ENCODE measurements at places on chromosomes 3 and 15.

DNA sequence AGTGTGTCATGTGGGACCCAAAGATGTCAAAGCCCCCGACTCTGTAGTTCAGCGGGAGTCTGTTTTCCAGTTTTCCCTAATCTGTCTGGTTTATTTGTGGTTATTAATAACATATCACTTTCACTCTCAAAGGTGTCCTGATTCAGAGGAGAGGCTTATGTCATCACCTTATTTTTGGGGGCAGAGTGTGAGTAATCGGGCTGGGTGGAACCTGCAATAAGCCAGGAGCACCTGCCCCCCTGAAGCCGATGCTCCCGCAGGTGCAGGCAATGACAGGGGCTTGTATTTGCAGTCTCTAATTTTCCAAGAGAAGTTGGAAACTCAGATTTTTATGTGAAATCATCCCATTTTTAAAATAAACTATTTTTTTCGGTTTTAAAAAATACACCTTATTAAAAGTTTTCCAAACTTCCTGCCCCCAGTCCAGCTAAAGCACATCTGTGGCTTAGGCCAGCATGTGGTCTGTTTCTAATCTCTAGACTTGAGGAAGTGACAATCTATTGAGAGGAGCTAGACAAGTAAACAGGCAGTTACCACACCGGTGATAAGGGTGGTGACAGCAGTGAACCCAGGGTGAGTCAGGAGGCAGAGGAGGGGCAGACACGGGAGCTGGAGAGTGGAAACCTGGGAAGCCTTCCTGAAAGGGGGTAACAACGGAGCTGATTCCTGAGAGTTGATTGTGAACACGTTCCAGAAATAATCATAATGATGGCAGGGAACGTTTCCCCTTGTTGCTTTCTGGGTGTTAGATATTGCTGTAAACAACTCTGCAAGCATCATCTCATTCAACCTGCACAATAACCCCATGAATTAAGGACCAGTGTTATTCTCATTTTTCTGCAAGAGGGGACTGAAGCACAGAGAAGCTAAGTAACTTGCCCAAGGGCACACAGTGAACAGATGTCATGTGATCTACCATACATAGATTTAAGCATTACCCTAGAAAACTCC is 37.2 kb downstream of the BHLHE40 start:
- no peak for DNase-seq

GRCh38 chr3:181417748-181418147 is 294.0 kb upstream of the SOX2 start:
- no peak for DNase-seq

GRCh38 chr15:31376511-31376910 is 49.9 kb downstream of the KLF13 start:
- no peak for DNase-seq

DNA sequence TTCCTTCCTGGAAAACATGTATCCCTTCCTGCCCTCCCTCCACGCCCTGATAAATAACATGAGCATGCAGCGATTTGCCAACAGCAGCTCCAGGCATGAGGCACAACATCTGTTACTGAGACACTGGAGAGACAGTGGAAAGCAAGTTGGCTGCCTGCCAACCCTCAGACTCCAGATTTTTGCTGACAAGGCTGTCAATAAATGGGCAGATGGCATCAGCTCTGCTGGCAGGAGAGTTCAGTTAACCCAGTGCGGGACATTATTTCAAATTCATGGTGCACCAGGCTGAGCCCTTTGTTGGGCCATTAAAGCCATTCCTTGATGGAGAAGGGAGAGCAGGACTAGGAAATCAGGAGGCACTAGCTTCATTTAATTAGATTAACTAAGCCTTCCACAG is 293.3 kb downstream of the MEX3B start:
- peak; percentile 51 for DNase-seq

GRCh38 chr3:25594007-25594502 is 70.7 kb downstream of the TOP2B start:
- peak; percentile 22 for DNase-seq

- no peak for DNase-seq
Measured at GRCh38 chr3:107650788-107651187, 128.0 kb downstream of the BBX start.

DNA sequence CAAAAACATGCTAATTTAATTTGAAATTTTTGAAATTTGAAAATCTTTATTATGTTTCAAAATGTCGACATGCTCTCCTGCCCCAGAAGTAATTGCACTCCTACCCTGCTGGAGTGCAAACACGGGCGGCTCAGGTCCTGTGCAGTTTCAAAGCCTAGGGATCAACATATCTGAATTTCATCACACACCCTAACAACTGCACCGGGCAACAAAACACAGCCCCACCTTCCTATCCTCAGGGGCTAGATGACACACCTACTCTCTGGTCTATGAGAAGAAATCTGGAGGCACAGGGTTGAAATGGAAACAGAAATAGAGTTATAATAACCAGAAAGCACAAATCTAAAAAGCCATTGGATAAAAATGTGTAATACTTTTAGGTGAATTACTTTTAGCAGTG is 61.4 kb downstream of the BFSP2 start:
- DNase-seq, result no peak

DNA sequence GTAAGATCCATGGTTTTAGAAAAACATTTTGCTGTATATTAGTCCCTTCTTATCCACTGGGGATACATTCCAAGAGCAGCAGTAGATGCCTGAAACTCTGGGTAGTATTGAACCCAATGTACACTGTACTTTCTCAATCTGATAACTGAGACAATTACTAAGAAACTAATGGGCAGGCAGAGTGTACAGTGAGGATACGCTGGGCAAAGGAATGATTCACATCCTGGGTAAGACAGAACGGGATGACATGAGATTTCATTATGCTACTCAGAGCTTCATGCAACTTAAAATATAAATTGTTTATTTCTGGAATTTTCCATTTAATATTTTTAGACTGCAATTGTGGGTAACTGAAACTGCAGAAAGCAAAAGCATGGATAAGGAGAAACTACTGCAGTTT is 46.2 kb upstream of the TEX55 start:
- DNase-seq, result no peak

Data from NCI-H2081 treated with DMSO at 0.1 percent for 48 hours (cell line).